ENCODE measurements at places on chromosomes 6 and 20.
A peak's percentile ranks its signal among the peaks of the same experiment; 100 is the strongest.

- no peak for DNase-seq
Measured at GRCh38 chr20:33687993-33688937, 2.1 kb upstream of the E2F1 start.

- no peak for DNase-seq
Measured at GRCh38 chr6:99305021-99305554, 44.4 kb downstream of the FAXC start.

- no peak for DNase-seq
Measured at GRCh38 chr6:29967379-29968010, 25.2 kb downstream of the HLA-A start.

- DNase-seq = no peak
Measured at GRCh38 chr6:133752129-133752528, 136.8 kb upstream of the TCF21 start.

DNA sequence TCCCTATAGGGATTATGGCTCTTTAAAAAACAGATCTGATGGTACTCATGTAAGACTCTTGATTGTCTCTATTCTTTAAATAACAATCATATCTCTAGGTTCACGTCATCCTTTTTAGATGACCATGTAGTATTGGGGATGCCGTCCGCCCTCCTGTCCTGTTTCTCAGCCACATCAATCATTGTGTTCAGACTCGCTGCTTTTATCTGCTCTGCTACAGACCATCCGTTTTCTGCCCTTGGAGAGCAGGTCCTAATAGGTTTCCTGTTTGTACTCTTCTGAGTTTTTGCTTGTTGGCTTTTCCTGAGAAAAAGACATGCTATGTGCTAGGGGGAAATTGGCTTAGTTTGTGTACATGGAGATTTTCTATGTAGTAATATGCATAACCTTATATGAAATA lies 76.8 kb downstream of the SASH1 start:
- DNase-seq = no peak

DNA sequence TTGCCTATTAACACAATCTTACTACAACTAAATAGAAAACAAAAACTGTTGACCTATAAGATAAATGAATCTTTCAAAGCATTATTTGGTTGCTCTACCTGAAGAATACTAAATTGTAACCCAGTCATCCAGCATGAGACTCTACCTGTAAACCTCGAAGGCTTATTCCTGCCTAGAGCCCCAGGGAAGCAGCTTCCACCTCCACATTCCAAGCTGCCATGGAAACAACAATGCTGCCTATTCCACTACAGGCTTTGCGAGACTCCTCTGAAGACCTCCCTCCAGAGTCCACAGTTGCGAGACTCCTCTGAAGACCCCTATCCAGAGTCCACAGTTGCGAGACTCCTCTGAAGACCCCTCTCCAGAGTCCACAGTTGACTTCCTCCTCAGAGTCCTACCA lies 15.7 kb downstream of the GMDS start:
- no peak for DNase-seq

DNA sequence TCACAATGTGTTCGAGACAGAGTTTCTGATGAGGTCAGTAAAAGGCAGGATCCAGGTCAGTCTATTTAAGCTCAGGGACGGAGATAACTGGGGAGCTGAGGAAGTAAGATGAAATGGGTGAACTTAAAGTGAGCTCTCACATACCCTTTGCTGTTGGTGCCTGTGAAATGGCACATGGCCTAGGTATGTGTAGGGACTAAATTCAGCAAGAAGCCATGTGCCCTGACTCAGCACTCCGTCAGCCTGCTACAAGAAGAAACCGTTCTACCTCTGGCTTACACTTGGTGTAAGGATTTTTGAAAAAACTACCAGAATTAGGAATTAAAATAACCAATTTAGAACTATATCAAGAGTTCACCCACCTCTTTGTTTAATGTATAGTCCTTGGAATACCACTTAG lies 41.1 kb upstream of the TRDN start:
- DNase-seq = no peak

GRCh38 chr6:83221889-83222479 lies 28.8 kb downstream of the RWDD2A start:
- no peak for DNase-seq

GRCh38 chr6:79630883-79631692 lies at the start of gene SH3BGRL2:
Gene SH3BGRL2 (plus strand): TSS chr6:79631329. CDS start chr6:79631462, 133 bp downstream.
- no peak for DNase-seq

- DNase-seq = no peak
Measured at GRCh38 chr6:92777146-92777740, 642.1 kb downstream of the EPHA7 start.

DNA sequence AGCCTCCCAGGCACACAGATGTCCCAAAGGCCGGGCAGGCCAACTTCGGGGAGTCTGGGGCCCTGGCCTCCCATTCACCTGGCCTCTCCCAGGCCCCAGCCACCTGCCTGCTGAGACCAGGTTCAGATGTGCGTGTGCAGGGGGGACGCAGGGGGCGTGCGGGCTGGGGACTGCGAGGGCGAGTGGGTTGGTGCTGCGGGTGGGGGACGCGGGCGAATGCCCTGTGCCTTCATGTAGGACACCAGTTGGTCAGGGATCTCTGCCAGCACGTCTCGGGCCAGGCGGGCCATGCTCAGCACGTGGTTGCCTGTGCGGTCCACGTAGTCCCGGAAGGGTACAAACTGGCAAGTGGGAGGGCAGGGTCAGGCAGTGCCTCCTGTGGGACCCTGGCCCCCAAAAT lies 44.5 kb downstream of the RAB44 start:
- DNase-seq = no peak

DNA sequence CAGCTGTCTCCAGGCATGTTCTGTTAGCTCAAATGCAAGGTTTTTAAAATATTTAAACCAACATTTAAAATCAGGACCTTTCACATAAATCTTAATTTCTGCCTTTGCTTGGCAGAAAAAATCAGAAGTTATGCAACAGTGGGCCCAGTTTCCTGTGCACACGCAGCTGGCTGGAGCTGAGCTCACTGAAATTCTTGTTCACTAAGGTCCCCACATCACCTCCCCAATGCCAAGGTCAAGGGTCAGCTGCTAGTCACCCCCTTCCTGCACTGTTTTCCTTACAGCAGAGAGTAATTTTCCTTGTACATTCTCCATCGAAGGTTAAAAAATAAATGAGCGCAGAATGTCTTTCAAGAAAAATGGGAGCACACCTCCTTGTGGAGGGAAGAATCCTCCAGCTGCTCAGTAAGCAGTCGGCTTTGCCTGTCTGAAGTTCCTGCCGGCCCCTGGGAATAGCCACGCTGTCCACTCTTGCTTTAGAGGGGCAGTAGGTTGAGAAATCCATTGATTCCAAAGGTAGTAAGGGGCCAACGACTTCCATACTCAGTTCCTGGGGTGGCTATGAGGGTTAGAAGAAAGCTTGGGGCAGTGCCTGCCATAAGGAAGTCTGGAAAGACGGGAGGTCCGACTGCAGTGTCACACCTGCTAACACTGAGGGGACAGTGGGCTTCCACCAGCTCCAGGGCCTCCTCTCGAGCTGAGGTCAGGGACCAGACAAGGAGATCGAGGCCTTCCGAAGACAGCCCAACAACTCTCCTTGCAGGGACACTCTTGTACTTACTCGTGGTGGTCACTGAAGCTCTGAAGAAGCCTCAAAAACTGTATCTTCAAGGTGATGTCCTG lies 56.8 kb downstream of the MYH7B start:
- DNase-seq = no peak

- no peak for DNase-seq
Measured at GRCh38 chr6:90369024-90369519, 72.4 kb upstream of the BACH2 start.

DNA sequence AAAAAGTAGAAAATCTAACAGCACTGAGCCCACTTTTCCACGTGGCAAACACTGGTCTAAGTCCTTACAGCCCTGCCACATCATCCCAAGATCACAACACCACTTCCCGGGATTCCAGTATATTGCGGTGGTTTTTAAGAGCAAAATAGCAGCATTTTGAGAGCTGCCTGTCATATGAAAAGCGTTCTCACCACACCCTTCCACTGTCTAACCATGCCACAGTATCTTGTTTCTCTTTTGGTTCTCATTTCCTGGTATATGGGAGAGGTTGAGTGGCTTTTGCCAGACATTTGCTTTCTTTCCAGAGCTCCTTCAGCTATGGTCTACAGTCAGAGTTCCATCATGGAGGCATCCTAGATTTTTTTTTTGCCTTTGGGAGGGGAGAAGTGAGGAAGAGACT lies 243.0 kb downstream of the TSHZ2 start:
- DNase-seq = no peak

GRCh38 chr20:61927193-61927825 lies 138.4 kb downstream of the TAF4 start:
- DNase-seq = no peak

GRCh38 chr20:32358883-32359632 lies 927 bp downstream of the ASXL1 start:
- DNase-seq = peak; percentile 63

DNA sequence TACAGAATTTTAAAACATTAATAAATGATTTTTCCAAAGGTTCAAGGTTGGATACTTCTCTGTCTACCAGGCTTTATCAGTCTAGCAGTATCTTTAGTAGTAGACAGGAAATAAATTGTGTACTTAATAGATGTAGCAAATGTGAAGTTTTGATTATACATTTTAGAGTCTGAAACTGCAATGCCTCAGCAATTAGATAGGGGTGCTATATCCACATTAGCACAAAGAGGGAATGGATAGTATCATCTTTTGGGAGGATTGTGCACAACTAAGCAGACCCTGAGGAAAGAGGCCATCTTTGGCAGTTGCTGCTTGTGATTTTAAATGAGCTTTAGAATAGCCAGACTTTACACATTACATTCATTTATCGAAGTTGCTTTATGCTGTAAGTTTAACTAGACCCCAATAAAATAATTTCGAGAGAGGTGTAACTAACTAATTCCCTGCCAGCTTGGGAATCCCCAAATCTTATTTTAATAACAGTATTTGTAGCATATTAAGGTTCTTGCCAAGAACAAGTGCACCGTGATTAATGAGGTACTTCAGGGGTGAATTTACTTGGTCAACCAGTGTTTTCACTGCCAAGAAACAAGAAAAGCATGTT lies 2.8 kb downstream of the KCNQ5 start:
- no peak for DNase-seq

DNA sequence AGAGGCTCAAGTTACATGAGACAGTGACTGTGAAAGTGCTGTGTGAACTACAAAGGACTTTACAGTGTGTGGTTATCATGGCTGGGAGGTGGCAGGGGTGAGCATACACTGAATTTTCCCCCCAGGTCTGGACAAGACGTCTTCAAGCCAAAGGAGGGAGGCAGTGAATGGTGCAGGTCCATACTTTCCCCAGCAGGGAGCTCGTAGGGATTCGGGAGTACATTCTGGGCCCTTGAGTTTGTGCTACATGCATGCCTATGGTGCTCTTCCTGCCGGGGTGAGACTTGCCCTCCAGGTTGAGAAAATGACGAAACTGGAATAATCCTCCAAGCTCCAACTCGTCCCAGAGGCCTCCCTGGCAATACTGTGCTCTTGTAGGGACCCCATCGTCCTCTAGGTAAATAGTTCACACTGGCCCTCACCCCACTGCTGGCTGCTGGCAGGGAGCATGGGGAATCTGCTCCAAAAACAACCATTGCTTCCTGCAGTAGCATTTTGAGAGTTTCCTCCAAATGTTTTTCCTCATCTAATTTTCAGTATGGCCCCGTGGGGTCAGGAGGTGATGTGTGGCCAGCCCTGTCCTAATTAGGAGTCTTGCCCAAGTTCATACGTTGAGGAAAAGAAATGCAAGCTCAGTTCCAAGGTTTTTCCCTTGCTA lies 57.6 kb downstream of the ZNF831 start:
- no peak for DNase-seq

DNA sequence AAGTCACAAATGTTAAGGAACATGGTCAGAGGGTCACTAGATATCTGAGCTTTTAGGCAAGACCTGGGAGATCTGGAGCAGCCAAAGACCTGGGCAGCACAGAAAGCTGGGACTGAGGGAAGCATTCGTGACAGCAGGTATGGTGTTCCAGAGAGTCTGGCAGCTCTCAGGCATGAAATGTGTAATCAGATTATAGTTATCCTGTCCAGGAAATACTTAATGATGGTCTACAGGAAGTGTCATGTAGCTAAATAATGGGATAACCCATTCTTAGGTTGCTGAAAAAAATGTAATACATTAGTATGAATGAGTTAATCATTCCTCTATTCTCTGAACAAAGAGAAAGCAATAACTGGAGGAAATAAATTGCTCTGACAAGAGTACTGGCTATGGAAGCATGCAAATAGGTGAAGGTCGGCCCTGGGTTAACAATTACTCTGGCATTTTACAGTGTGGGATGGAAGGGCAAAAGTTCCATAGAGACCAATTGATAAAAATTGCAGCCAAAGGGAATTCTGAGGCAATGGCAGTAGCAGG lies 740.5 kb downstream of the CBLN4 start:
- DNase-seq = no peak

- no peak for DNase-seq
Measured at GRCh38 chr6:133503336-133503729, 262.2 kb downstream of the EYA4 start.

GRCh38 chr6:140849456-140849855 lies 1283.3 kb upstream of the GJE1 start:
- DNase-seq = no peak

DNA sequence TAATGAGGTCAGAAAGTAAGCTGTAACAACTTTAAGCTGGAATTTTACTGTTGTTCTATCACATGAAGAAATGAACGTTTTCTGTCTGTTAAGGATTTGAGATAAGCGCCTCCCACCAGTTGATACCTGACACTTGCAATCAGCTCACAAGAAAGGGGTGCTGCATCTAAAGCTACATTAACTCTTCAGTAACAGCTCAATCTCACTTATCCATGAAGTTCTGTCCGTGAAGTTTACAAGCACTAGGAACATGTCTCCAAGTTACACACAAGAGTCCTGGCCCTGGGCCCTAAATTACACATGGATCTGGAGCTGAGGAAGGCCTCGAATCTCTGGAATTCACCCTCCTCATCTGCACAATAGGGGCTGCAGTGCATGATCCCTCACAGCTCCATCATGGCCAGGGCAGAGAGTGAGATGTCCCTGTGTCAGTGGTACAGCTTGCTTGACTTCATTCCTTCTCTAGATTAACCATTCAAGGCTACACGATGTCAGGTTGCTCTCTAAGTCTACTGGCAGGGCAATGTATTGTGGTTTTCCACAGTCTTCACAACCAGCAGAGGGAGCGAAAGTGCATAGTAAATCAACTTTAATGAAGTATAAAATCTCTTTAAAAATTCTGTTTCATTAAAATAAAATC lies 182.4 kb upstream of the MCHR2 start:
- no peak for DNase-seq

DNA sequence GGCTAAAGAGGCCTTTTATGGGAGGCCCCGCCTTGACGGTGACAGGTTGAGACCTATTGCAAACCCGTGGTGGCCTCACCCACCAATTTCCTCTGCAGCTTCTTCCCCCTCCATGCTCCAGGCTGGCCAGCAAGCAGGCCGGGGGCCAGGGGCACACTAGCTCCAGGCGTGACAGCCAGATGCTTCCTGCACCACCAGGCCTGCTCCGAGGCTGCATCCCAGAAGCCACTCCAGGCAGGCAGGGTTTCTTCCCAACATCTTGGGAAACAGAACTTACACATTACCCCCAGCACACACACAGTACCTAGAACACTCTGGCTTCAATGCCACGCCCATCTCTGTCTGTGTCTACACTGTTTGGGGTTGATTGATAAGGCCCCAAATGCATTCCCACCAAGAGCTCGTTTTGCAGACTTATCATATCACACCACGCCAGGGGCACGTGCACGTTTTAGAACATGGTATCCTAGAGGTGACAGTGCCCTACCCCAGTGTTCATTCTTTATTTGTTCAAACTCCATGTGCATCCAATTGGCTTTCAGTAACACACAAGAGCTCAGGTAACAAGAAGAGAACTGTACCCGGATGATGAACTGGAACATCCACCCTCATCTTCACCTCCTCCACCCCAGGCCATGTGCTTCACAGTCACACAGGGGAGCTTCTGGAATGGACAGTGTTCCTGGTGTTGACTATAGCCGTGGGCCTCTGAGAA lies 221.4 kb upstream of the RREB1 start:
- DNase-seq = no peak

All from stimulated activated CD8-positive, alpha-beta memory T cell treated with anti-CD3 and anti-CD28 coated beads, Interleukin-2, amount 100 ng/mL, for 1 hour (primary cell).